Mesothelial cell of epicardium (in vitro differentiated cells): ENCODE measurements at places on chromosomes 12 and 14. TPM values are rescaled to one million over a fixed set of nuclear protein-coding genes. Genes with fewer than 3 reads are reported as not detected.

DNA sequence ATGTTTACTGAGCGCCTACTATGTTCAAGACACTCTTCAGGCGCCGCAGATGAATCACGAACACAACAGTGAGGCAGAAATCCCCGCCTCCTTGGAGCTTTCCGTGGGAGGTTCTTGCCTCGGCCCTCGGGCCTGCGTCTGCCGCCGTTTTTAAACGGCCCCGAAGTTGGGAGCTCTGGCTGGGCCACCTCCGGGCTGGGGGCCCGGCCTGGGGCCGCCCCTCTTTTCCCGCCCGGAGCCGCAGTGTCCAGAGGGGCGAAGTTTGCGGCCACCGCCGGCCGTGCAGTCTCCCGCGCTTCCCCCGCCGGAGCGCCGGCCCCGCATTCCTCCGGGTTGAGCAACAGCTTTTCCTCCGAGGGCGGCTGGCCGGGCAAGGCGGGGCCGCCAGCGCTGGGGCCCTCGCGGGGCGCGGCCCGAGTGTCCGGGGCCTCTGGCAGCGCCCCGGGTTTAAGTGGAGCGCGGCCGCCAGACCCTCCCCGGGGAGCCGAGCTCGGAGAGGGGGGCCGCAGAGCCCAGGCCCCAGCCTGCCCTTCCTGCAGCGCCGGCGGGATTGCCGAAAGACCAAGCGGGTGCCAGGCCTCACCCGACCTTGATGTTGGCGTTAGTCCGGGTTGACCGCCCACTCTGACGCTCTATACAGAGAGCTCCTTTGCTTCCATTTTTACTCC lies 18.7 kb upstream of the CTDSP2 start:
- peak overlapping the region; percentile 60 for H3K4me3 ChIP-seq
- H3K27ac ChIP-seq: peak overlapping the region; percentile 80
- peaks cover 26% of the 10 kb centered on the region for H3K4me1 ChIP-seq
- H3K27me3 ChIP-seq: peaks cover 2% of the 10 kb centered on the region
- peak; percentile 80 for DNase-seq
- H3K36me3 ChIP-seq: no peaks in the 10 kb centered on the region

DNA sequence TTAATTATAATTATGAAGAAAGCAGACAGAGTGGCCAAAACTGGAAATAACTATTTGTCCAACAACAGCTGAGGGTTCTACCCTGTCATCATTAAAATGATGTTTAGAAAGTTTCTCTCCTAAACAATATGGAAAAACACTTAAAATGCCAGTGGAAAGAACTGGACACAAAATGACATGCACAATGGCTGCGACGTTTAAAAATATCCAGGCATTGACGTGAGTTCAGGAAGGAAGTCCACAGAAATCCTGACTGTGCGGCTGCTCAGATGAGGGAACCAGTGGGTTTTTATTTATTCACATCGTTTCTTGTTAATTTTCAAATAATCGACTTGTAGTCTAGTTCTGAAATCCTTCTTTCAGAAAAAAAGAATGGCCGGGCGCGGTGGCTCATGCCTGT lies 58.3 kb downstream of the CCNK start:
- H3K36me3 ChIP-seq: no peaks in the 10 kb centered on the region
- DNase-seq: no peak
- no peak overlapping the region for H3K27ac ChIP-seq
- no peak overlapping the region for H3K4me3 ChIP-seq

- no peaks in the 10 kb centered on the region for H3K27me3 ChIP-seq
- no peaks in the 10 kb centered on the region for H3K36me3 ChIP-seq
- peaks cover 21% of the 10 kb centered on the region for H3K4me1 ChIP-seq
- H3K27ac ChIP-seq: no peak overlapping the region
- no peak overlapping the region for H3K4me3 ChIP-seq
These were observed 45.3 kb downstream of the LLPH start for GRCh38 chr12:66085213-66085612.

- peaks cover 33% of the 10 kb centered on the region for H3K4me1 ChIP-seq
- H3K4me3 ChIP-seq: no peak overlapping the region
- no peaks in the 10 kb centered on the region for H3K27me3 ChIP-seq
- DNase-seq: no peak
- H3K27ac ChIP-seq: no peak overlapping the region
These were observed 112.9 kb downstream of the DAAM1 start for GRCh38 chr14:59301354-59301753.

DNA sequence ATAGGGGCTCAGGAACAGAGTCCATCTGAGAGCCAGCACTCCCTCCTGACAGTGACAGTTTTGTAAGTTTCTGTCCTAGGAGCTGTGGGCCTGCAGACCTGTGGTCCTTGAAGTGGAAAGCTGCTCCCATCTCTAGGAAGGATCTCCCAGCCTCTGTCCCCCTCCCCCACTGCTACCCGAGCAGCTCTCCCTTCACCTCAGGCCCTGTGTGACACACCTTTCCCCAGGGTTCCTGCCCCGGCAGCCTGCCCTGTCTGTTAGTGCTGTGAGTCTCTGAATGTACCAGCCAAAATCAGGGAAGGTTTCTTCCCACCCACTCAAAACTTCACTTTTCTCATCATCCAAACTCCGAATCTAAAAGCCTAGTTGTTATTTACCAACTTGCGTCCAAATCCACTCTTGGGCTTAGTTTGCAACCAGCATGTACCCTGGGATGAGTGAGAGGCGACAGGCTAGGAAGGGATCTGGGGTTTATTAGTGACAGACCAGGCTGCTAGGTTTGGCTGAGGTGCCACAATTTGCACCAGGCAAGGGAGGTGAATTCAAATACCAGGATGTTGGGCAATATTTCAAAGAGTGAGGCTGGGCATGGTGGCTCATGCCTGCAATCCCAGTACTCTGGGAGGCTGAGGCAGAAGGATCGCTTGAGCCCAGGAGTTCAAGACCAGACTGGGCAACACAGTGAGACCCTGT lies 39.9 kb downstream of the NINJ2 start:
- no peaks in the 10 kb centered on the region for H3K4me1 ChIP-seq
- H3K36me3 ChIP-seq: no peaks in the 10 kb centered on the region

DNA sequence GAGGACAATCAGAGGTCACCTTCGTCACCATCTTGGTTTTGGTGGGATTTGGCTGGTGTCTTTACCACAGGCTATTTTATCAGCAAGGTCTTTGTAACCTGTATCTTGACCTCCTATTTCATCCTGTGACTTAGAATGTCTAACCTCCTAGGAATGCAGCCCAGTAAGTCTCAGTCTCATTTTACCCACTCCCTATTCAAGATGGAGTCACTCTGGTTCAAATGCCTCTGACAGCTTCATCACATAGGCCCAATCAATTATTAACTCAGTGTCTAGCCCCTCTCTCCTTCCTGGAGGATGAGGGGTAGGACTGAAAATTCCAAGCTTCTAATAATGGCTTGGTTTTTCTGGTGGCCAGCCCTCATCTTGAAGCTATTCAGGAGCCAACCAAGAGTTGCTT lies 111.4 kb upstream of the NAP1L1 start:
- peaks cover 6% of the 10 kb centered on the region for H3K36me3 ChIP-seq
- DNase-seq: no peak
- no peaks in the 10 kb centered on the region for H3K4me1 ChIP-seq

GRCh38 chr14:71271166-71271945 lies 364.1 kb downstream of the PCNX1 start:
- H3K4me1 ChIP-seq: no peaks in the 10 kb centered on the region
- no peaks in the 10 kb centered on the region for H3K27me3 ChIP-seq
- peaks cover 2% of the 10 kb centered on the region for H3K36me3 ChIP-seq
- H3K27ac ChIP-seq: no peak overlapping the region
- H3K4me3 ChIP-seq: no peak overlapping the region

Gene P2RX4
- total RNA-seq: 19.3 to 25.6 TPM (median 23.4 TPM) in 3 replicates
